ENCODE measurements at places on chromosomes 12 and 14.

DNA sequence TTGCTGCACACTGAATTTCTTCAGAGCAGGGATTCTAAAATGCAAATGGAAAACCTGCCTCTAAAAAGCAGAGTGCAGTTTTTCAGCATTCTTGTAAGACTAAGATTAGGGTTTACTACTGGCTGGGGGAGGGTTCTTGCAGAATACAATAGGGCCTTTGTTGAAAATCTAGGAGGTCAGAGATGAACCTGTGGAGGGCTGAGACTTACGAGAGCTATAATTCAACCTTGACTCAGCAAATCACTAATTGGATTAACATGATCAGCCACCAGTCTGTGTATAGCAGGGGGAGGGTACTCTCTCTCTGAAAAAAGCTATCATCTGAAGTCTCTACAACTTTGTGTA, 92.6 kb upstream of the HIF1A start:
- no peak for DNase-seq

GRCh38 chr12:54126696-54127537, 61.9 kb downstream of the SMUG1 start:
- DNase-seq, result no peak

- DNase-seq, result no peak
These were observed 201.2 kb downstream of the NELL2 start for GRCh38 chr12:44674875-44675274.

GRCh38 chr14:60648249-60648933, 886 bp downstream of the SIX1 start:
- DNase-seq, result no peak

GRCh38 chr12:113413488-113413939, 8.7 kb upstream of the SDSL start:
- DNase-seq, result no peak

DNA sequence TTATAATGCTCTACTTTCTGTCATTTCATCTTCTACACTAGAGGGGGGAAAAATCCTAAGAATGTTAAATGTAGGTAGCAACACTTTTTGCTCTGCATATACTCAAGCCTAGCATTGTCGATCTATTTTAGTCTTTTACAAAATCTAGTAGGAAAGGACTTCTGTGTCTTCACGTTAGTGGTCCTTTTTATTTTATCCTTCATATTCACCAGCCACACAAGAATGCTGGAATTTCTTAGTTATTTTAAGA, 253.0 kb upstream of the FLRT2 start:
- no peak for DNase-seq

DNA sequence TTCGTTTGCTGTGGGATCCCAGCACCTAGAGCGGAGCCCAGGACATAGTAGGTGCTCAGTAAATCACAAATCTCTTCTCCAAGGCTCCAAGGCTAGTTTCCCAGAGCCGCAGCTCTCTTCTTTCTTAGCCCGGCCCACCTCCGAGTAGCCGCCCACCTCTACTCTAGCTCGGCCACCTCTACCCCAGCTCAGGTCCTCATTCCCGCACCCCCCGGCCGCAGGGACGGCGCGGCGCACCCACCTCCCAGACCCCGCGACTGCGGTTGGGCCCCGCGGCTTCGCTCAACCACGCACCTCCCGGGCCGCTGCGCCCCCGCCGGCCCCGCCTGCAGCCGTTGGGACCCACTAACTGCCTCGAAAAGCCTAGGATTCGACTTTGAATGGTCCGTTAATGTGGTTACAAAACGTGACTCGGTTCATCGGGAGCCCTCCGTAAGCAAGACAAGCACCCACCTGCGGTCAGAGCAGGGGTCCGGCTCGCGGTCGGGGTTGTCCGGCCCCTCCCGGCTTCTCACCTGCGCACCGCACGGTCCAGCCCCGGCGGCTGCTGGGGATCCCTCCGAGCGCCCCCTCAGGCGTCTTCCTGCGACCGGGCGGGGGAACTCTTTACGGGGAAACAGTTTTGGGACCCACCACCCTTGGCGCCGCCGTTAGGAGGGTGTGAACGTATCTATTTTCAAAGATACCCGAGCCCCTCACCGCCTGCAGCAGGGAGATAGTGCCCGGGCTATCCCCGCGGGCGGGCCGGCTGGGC, at the start of gene SLC2A14:
SLC2A14 (minus strand) TSS at position 350 of the 754 bp plus-strand sequence. CDS start 3,035 bp downstream, outside the sequence.
- DNase-seq, result no peak

- no peak for DNase-seq
These were observed 1097.1 kb downstream of the FLRT2 start for GRCh38 chr14:86627080-86627479.

- no peak for DNase-seq
These were observed 338.0 kb downstream of the RMST start for GRCh38 chr12:97800561-97800960.

- DNase-seq, result no peak
These were observed 209.3 kb downstream of the SLC41A2 start for GRCh38 chr12:104748790-104749189.

All from CD8-positive, alpha-beta memory T cell (primary cell).